ENCODE measurements at places on chromosomes 7 and 10.

- DNase-seq: no peak
Observed at GRCh38 chr10:58158806-58159205, 108.9 kb downstream of the IPMK start.

DNA sequence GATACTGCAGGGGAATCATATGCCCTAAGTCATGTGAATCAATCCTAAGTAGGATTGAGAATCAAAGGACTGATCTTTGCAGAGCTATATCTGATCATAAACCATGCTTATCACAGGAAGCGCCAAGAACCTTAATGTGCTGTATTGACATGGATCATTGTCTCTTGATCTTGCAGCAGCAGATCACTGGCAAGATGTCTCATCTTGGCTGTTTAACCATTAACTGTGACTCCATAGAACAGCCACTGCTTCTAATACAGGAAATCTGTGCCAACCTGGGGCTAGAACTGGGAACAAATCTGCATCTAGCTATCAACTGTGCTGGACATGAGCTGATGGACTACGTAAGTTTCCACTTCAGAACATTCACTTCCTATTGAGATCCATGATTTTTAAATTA is 21.6 kb downstream of the ENO4 start:
- no peak for DNase-seq

DNA sequence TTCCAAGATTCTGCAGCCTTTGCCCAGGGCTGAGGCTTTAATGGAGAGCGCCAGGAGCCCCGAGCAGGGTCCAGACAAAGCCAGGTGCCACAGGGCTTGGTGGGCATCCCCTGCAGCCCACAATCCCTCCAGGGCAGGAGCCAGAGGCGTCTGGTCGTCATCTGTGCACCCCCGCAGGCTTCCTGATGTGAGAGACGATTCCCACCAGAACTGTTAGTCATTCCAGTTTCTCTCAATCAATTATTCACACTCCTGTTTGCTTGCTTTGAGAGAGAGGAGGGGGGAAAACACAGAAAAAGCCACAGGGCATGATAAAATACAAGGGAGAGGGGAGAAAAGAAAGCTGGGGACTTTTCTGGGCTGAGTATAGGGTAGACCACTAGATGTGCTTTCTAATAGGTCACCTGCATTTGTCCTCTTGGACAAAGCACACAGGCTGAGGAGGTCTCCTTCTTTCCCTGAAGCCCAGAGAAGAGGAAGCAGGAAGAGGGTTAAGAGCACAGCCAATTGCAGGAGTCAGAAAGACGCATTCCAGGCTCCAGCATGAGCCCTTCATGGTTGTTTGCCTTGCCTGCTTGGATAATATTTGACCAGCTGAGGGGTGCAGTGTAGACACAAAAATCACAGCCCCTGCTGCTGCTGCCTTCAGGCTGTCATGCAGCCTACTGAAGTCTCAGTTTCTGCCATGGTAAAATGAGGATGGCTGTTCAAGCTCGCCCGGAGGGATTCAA is 194.4 kb downstream of the PLXNA4 start:
- no peak for DNase-seq

GRCh38 chr7:157150882-157151281 is 12.2 kb downstream of the UBE3C start:
- no peak for DNase-seq

DNA sequence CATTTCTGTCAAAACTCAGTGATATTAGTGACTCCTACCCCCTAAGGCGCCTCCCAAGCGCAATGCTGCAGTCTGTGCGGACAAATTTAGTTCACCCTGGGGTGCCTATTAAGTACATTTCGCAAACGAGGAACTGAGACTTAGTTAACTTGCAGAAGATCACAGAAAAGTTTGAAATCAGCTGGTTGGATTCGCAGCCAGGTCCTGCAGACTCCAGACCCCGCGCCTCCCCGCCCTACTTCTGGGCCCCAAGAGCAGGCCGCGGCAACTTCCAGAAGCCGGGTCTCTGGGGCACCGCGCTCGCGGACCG is 588 bp downstream of the CYREN start:
- no peak for DNase-seq

DNA sequence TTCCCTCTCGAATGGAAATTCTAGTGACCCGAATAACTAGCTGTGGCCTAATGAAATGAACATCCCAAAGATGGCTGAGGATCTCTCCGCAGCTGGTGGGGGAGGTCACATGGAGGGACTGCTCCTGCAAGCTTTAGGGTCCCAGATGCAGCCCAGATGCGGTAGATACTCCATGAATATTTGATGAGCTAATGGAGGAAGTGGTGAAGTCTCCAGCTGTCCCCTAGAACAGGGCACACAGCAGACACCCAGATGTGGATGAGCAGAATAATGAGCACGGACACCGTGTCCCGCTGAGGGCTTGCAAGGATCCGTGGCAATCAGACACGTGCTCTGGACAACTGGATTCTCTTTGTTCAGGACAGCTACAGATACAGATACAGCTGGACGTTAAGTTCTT is 59.2 kb downstream of the DENND2A start:
- DNase-seq: no peak

DNA sequence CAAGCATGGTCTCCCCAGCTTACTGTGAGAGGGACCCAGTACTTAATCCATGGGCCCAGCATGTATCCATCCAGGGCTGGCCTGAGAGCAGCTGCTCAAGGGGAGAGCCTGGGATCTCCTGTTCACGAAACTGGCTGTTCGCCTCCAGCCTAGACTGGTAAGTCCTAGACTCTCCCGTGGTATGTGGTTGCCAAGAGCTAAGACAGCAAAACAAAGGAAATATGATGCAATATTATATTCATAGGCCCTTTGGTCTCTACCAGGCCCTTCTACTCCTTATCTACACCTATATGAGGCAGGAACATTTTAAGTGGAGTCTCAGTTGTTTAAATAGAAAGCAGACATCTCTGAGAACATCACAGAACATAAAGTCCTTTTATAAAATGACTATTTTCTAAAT is 28.9 kb upstream of the STK17A start:
- DNase-seq: no peak

- no peak for DNase-seq
Observed at GRCh38 chr10:1420661-1421362, 316.5 kb downstream of the ADARB2 start.

GRCh38 chr7:136030867-136031318 is 53.7 kb upstream of the MTPN start:
- no peak for DNase-seq

GRCh38 chr10:43653746-43654145 is 5.1 kb upstream of the ZNF32 start:
- no peak for DNase-seq

GRCh38 chr10:9069136-9069535 is 1014.6 kb downstream of the GATA3 start:
- peak; percentile 30 for DNase-seq

DNA sequence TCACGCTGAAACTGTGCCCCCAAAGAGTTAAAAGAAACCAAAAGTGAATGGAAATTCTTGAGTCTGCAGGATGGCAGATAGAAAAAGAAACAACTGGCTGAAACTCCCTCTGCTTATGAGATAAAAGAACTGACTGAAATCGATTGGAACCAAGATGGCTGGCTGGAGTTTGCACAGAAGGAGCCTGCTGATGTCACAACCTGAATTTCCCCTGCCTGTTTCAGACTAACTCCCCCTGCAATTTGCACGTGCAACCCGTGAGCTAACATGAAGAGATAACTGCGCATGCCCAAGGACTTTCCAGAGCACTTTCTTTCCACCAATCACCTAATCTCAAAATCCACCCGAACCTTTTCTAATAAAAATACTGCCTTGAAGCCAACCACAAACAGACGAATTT is 435.5 kb downstream of the CALN1 start:
- no peak for DNase-seq

DNA sequence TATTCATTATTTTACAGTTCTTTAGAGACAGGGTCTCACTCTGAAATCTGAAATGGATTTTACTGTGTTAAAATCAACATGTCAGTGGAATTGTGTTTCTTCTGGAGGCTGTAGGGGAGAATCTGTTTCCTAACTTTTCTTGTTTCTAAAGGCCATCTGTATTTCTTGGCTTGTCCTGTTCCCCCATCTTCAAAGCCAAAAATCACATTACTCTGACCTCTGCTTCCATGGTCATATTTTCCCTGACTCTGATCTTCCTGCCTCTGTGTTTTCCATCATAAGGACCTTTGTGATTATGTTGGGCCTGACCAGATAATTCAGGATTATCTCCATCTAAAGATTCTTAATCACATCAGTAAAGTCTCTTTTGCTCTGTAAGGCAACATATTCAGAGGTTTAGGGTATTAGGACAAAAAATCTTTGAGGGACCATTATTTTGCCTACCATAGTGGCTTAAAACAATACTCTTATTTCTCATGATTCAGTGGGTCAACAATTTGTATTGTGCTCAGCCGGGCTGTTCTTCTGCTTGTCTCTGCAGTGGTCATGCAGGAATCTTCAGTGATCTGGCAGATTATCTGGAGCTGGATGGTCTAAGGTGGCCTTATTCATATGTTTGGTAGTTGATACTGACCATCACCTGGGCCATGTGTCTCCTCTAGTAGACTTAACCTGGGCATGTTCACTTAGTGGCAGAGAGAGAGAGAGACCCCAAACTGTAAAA is 5.7 kb downstream of the ANLN start:
- no peak for DNase-seq

DNA sequence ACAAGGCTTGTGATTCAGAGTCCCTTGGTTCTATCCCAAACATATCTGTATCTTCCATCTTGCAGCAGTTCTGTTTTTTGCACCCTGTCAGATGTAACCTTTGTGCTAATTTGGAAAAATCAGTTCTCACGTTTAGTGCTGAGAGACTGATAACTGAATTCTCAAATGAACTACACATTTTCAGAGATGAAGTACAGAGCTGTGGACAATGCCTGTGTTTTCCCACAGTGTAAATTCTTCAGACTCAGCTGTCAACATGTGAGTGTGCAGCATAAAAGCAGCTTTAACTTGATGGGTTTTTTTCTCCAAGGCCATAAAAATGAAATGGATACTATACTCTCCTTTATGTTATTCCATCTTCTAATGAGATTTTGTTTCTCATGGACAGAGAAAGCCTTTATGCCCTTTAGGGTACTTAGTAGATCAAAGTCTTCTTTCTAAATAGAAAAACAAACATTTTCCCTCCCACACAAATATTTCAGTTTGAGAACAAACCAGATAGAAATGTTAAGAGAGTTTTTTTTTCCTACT is 150.9 kb downstream of the SEMA3A start:
- no peak for DNase-seq

DNA sequence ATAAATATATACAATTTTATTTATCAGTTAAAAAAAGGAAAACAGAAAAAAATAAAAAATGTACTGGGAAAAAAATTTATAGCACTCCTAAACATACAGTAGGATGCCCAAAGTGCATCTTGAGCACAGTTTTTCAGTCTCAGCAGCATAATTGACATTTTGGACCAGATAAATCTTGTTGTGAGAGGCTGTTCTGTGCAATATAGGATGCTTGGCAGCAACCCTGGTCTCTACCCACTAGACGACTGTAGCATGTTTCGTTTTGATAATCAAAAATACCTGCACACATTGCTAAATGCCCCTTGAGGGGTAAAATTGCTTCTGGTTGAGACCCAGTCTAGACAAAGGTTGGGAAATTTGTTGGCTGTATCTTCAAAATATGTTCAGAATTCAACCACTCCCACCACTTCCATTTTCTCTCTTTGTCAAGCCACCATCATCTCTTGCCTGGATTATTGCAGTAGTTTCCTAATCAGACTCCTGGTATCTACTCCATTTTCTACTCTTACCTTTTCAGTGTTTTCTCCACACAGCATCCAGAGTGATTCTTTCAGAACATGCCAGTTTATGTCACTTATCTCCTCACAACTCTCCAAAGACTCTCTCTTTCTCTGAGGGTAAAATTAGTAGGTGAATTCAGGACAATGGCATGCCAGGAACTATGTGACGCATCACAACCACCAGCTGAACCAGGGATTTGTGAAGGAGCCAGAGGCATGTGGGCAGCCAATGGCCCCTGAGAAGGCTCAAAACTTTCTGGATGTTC is 91.4 kb downstream of the GPR85 start:
- DNase-seq: peak; percentile 18

DNA sequence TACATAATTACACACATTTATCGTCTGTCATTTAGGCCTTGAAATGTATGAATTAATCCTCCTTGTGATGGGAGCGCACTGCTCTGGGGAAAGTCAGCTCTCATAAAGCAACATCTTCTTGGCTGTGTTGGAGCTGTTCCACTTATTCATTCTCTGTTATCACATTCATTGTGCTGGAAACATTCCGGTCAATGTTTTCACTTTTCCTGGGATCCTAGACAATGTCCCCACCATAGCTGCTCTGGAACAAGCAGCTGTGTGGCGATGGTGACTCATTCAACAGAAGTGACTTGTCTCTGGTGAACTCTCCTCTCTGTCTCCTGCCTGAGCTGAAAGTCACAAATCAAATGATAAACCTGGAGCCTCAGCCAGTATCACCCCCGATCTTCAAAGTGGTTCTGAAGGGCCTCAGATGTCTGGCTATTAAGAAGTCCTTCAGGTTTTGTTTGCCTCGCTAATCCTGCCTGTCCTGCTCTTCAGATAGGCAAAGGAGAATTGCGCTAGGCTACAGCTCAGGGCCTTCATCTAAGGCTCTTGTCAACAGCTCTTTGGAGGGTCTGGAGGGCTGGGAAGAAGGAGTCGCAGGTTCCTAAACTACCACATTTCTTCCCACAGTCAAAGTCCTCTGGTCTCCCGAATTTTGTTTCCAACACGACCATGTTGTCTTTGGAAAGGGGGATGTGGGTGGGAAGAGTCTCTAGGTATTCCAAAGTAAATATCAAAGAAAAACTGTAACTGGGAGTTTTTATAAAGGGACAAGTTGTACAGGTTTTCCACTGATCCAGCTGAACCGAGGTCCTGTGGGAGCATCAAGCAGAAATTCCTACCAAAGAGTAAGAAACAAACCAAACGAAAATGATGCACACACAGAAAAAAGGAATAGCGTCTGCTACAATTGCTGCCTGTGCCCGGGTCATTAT is 29.3 kb downstream of the KLF6 start:
- no peak for DNase-seq

DNA sequence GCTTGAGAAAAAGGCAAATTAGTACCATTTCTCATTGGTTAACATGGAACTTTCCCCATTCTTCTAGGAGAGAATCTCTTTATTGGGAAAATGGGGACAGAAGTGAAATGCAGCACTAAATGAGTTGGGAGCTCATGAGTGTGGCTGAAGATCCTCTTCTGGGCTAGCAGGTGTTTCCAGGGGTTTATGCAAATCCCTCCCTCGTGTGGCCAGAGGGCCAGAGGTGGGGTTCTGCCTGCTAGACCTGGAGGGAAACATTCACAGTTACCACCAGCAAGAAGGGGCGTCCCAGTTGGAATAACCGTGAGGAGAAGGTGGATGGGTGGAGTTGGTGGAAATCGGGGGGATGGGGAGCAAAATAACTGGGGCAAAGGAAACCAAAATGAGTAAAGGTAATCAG is 235.9 kb downstream of the KLF6 start:
- DNase-seq: no peak

DNA sequence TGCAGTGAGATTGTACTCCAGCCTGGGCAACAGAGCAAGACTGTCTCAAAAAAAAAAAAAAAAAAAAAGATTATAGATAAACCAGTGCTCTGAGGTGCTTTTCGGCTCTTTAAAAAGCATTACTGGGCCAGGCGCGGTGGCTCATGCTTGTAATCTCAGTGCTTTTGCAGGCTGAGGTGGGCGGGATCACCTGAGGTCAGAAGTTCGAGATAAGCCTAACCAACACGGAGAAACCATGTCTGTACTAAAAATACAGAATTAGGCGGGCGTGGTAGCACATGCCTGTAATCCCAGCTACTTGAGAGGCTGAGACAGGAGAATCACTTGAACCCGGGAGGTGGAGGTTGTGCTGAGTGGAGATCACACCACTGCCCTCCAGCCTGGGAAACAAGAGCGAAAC is 6.6 kb upstream of the HNRNPF start:
- DNase-seq: no peak

Data from T1000 (cell line).